NCI-H2029 (cell line): ENCODE measurements at places on chromosomes 11 and 22.

- DNase-seq = no peak
Observed at GRCh38 chr22:24845041-24845898, 39.3 kb downstream of the SGSM1 start.

DNA sequence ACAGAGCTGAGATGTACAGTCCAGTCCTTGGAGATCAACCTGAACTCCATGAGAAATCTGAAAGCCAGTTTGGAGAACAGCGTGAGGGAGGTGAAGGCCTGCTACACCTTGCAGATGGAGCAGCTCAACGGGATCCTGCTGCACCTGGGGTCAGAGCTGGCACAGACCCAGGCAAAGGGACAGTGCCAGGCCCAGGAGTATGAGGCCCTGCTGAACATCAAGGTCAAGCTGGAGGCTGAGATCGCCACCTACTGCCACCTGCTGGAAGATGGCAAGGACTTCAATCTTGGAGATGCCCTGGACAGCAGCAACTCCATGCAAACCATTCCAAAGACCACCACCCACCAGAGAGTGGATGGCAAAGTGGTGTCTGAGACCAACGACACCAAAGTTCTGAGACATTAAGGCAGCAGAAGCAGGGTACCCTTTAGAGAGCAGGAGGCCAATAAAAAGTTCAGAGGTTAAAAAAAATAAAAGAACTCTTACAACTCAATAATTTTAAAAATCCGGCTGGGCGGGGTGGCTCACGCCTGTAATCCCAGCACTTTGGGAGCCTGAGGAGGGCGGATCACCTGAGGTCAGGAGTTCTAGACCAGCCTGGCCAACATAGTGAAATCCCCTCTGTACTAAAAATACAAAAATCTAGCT is 69.9 kb upstream of the RTL6 start:
- peak; percentile 68 for DNase-seq

DNA sequence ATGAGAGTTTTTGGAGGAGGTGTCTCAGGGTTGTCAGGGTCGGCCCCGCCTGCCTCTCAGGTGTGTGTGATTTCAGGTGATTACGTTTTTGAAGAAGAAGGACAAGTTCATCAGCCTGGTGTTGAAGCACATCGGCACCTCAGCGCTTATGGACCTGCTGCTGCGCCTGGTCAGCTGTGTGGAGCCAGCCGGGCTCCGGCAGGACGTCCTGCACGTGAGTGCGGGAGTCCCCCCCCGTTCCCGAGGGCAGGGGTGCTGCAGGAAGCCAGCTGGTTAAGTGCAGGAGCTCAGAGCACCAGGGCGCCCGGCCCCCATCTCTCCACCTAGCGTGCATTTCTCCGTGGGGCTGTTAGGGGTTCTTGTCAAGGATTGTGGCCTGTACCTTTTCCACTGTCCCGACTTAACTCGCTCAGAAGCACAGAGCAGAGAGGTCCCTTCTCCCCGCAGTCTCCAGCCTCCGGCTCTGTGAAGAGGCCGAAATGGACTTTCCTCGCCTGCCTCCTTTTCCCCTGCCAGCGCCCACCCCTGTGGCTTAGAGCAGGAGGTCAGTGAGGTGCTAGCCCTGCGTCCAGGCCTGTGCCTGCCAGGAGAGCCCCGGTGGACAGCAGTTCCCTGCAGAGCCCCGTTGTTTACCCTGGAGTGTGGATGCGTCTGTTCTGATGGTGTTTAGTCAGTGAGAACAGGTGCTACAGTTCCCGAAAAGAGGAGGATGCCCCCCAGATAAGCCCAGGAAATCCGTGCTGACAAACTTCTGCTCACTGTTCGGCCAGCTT is 60.2 kb downstream of the SBF1 start:
- no peak for DNase-seq

DNA sequence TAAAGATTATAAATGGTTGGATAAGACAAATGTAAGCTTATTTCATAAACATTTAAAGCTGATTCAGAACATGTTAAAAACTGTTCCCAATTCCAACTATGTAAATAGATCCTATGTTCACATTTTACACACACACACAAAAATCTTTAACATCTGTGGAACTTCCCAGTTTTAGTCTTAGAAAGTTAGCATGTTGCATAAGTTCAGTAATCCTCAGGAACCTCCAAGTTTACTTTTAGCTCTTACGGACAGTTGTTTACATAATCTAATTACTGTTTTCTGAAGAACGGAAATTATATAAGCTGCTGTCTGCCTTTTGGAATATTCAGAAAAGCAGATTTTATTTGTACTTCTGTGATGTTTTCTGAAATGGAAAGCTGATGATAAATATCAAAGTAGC is 53.3 kb downstream of the PANX1 start:
- no peak for DNase-seq

DNA sequence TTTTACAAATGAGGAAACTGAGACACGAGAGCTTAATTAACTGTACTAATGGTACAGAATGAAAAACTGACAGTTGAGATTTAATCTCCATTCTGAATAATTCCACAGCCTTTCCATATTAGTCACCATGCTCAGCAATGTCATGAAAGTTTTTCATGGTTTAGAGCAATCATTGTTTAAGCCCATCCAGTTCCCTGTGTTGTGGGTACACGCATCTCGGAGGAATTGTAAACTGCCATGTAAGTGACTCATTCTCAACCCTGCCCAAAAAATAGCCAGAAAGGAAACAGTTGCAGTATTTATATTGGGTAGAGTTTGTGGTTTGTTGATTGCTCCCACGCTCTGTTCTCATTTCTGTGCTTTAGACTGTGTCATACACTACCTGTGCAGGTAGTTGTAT is 1790.8 kb downstream of the LRRC4C start:
- no peak for DNase-seq

- DNase-seq = no peak
Observed at GRCh38 chr11:31820438-31820818, 9.3 kb upstream of the PAX6 start.

DNA sequence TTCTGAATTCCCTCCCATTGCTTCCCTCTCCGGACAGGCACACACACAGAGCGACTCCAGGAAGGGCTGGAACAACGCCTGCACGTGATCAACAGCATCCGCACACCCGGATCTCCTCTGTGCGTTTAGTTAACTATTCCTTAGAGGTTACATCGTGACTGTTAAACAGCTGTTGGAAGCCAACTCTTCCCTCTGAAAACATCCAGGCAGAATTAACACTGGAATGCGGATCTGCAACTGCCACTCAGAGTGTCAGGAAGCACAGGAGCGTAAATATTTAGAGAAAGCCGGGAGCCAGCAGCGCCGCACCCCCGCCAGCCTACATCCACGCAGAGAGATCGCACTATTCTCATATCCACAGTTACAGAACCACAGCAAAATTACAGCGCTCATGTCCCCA is 46.2 kb downstream of the SHANK2 start:
- no peak for DNase-seq
